Left ventricle myocardium inferior (tissue), 1 donor: ENCODE measurements at places on chromosomes 2 and 18. TPM values are rescaled to one million over a fixed set of nuclear protein-coding genes. Genes with fewer than 3 reads are reported as not detected.

GRCh38 chr18:58299135-58299473 lies 255.1 kb downstream of the NEDD4L start:
- DNase-seq = no peak

DNA sequence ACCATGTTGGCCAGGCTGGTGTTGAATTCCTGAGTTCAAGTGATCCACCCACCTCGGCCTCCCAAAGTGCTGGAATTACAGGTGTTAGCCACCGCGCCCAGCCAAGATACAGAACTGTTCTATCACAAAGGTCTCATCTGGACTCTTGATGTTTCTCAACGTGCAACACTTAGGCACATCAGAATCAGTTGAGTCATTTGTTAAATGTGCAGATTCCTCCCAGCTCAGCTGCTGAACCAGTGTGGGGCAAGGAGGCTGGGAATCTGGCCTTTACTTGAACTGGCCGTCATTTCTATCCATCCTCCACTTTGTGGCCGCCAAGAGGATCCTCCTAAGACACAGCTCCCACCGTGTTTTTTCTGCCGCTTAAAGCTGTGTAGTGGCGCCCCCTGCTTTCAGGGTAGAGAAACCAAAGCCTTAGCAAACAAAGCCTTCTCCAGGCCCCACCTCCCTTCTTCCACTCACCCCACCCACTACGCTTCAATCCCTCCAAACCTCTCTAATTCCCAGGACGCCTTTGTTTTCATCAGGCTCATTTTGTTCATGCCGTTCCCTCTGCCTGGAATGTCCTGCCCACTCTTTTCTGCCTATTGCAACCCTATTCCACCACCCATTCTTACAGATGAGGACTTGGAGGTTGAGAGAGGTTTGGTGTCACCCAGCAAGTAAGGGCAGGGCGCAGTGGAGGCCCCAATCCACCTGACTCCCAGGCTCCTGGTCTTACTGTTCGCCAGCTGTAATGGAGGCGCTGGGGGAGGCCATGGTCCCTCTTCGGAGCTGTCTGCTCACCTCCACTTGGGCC lies 776 bp upstream of the SPEG start:
- DNase-seq = no peak

GRCh38 chr2:165376571-165376975 lies 92.9 kb upstream of the CSRNP3 start:
- DNase-seq = no peak

GRCh38 chr2:144693179-144693578 lies 173.3 kb upstream of the ZEB2 start:
- no peak for DNase-seq

- DNase-seq = no peak
These were observed 43.1 kb upstream of the ASAP2 start for GRCh38 chr2:9163306-9164111.

- DNase-seq = no peak
These were observed 32.3 kb downstream of the ASXL2 start for GRCh38 chr2:25845843-25846505.

DNA sequence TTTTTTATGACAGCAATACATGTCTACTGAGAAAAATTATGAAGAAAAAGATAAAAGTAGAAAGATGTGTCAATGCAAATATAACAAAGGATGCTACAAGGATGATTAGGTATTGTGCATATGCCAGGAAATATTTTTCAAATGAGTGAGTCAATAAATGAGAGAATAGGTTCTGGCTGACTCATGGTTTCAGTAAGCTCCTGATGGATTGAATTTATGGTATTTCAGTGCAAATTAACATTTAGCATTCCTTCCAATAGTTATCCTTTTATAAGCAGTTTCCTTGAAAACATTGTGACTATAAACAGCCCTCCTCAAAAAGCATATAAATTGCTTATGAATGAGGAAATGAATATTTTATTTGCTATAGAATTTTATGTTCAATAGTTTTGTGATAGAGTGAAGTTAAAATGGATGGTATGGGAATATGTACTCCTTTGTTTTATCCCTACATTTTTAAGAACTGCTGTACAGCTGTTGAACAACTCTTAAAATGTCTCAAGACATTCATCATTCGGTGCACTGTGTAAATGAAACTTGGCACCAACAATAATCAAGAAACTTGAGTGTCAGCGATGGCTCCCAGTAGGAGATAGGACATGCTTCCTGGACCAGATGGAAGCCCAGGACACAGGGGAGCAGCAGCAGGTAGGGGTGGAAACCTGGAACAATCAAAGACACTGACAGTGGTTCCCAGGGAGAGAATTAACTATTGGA lies 144.7 kb downstream of the PMAIP1 start:
- no peak for DNase-seq

GRCh38 chr18:54360406-54360805 lies 2.7 kb downstream of the C18orf54 start:
- DNase-seq = no peak

GRCh38 chr2:197101519-197101918 lies 175.0 kb upstream of the PGAP1 start:
- DNase-seq = no peak

- DNase-seq = peak; percentile 64
These were observed 177.7 kb downstream of the SEPTIN10 start for GRCh38 chr2:109435901-109436598.

The PSMA8 gene
- total RNA-seq = not detected

DNA sequence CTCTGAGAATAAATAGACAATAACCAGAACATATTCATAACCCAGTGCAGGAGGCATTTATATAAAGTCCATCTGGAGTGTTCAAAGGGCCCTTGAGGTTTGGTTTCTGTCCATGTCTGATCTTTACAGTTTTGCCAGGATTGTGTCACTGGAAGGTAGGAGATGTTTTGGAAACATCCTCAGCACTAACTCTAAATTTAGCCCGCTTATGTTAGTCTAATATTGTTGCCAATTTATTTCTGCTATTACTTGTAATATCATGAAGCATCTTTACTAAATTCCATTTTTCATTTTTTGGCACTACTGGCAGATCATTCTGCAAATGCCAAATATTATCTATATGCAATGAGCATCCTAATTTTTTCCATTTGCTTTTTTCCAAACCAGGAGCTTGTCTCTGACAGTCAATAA lies 22.4 kb upstream of the REV1 start:
- DNase-seq = no peak

DNA sequence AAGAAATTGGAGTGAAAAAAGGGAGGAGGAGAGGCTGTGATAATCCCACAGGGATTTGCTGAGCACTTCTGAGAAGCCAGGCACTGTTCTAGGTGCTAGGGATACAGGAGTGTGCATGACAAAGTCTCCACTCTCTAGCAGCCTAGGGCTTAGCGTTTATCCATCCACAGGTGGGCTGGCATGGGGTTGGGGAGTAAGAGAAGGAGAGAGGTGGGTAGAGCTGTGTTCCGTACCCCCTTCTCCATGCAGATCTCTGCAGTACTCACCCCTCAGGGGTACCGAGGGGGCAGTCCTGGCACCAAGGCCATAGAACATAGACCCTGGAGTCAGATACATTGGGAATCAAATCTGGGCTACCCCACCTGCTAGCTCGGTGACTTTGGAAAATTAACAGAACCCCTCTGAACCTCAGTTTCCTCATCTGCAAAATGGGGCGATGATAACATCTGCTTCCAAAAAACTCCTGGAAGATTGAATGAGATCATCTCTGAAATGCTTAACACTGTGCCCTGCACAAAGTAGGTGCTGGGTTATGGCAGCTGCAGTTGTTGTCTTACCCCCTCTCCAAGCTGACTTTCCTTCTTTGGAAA lies 18.6 kb downstream of the FOSL2 start:
- no peak for DNase-seq

GRCh38 chr2:113266431-113266830 lies 12.3 kb downstream of the PAX8 start:
- no peak for DNase-seq

The AQP12B gene
- total RNA-seq = not detected

- DNase-seq = no peak
These were observed 162.8 kb downstream of the SMAD2 start for GRCh38 chr18:47767699-47768098.

DNA sequence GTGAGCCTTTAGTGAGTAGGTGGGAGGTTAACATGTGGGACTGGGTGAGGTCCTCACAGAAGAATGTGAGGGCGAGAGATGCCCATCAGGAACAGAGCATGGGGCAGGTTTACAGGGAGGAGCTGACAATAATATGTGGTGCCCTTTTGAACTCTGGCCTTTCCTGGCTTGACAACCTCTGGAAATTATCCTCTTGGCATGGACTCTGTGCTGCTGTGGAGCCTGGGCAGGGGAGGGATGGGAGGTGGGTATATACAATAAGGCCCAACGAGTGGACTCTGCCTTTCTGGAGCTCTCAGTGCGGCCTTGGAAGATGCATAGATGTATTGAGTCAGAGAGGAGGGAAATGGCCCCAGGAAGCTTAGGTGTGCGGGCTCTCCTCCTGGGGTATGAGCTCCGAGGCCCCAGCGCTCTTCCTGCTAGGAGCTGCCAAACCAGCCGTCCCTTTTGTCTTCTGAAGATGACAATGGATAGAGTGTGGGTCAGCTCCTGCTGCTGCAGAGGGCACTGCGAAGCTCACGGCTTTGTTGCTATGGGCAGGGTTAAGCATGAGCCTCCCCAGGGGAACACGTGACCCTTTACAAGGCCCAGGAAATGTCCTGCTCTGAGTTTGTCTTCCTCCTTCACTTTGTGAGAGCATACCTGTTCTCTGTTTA lies 8.7 kb upstream of the PSD4 start:
- DNase-seq = no peak

GRCh38 chr18:77102259-77103040 lies 30.1 kb downstream of the MBP start:
- DNase-seq = no peak

GRCh38 chr18:9191658-9192256 lies 55.2 kb downstream of the ANKRD12 start:
- DNase-seq = no peak

DNA sequence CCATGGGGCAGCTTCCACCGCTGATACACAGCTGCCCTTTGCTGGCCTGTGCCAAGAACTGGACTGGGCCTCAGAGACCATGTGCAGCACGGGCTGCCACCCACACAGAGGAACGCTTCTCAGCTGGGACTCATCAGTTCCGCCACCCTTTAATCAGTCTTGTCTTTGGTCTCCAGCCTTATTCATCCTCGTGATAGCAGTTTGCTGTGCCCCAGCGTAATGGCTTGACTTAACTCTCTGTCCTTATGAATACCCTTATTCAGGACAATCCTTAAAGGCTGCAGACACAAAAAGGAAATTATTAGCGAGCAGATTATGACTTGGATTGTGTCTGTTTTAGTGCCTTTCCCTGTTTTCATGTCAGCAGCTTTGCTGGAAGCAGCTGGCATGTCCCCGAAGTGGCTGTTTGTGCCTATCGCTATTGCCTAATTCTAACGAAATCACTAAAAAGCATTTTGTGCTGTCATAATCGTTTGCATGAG lies 108.9 kb upstream of the DAPL1 start:
- peak; percentile 31 for DNase-seq

The ADCYAP1 gene
- 0.19 TPM for total RNA-seq

The GREB1L gene
- 12.3 TPM for total RNA-seq

DNA sequence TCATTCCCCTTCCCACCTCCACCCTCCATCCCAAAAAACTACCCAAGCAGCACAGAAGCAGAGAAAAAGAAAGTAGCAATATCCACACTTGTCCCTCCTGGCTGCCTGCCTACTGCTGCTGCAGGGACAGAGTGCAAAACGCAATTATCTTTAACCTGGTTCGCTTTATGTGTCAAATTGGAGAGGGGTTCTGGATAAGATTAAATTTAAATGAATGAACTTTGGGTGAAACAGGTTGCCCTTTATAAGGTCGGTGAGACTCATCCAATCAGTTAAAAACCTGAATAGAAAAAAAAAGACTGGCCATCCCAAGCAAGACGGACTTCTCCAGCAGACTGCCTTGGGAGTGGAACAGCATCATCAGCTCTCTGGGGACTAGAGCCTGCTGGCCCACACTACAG lies 62.6 kb downstream of the ANKRD44 start:
- DNase-seq = no peak

The SLC5A7 gene
- total RNA-seq = not detected

- DNase-seq = peak; percentile 23
These were observed 441.5 kb upstream of the TNP1 start for GRCh38 chr2:217301142-217301925.

The POLR1A gene
- 16.3 TPM for total RNA-seq

The PLGLB2 gene
- 1.3 TPM for total RNA-seq

DNA sequence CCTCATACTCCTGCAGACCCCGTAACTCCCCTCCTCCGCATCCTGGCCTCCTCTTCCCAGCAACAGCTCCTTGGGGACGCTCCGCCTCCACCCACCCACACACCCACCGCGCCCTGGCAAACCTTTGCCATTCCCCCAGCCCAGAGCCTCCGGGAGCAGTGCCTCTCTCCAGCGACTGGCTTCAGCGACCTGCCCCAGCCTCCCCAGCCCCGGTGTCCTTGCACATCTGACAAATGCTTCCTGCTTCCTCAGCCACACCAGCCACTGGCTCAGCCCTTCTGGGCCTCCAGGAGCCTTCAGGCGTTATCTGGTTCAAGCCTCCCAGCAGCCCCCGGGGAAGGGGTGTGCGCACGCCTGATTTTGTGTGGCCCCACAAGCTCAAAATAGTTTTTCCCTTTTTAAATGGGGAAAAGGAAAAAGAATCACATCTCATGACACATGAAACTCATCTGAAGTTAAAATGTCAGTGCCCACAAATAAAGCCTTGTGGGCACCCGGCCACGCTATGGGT lies 14.2 kb downstream of the ESPNL start:
- DNase-seq = peak; percentile 4

- no peak for DNase-seq
These were observed 49.3 kb upstream of the ROCK2 start for GRCh38 chr2:11393711-11394236.

GRCh38 chr2:207086136-207086535 lies 79.6 kb downstream of the KLF7 start:
- no peak for DNase-seq

DNA sequence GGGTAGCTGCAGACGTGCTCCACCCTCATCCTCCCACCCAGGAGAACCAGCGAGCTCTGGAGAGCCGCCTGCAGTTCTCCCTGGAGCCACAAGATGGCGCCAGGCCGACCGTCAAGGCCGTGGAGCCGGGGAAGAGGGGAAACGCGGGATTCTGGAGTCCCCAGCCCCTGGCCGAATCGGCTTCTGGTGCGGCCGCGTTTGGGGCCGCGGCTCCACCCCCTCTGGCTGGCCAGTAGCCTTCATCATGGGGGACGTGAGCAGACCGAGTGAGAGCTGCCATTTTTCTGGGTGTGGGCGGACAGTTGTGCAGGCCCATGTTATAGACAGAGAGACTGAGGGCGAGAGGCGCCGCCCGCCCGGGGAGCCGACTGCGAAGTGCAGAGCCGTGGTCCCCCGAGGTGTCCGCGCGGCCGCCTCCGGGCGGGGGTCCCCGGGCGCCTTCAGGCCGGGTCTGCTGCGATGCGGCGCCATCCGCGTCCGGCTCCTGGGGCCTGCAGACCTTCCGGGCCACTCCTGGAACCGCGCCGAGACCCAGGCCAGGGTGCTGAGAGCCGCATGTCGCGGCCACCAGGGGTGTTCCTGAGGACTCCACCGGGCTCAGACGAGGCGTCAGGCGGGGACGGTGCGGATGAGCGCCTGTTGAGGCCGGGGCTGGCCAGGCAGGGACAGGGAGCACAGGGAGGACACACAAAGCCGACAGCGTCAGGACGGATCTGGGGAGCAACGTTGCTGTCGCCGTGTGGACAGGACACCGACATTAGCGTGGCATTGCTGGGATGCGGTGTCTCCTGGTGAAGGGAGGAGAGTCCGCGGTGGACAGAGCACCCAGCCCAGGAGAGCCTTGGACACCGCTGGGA lies 418.2 kb upstream of the HS6ST1 start:
- peak; percentile 80 for DNase-seq
